ENCODE measurements at places on chromosomes 7 and 10. TPM values are rescaled to one million over a fixed set of nuclear protein-coding genes. Genes with fewer than 3 reads are reported as not detected.

Gene MAGI2
- total RNA-seq = 5.7 TPM

GRCh38 chr7:150842018-150842417, 10.3 kb upstream of the AOC1 start:
- no peaks in the 10 kb centered on the region for H3K4me1 ChIP-seq
- no peaks in the 10 kb centered on the region for H3K36me3 ChIP-seq
- H3K27me3 ChIP-seq = peaks cover 3% of the 10 kb centered on the region
- H3K4me3 ChIP-seq = no peak overlapping the region

DNA sequence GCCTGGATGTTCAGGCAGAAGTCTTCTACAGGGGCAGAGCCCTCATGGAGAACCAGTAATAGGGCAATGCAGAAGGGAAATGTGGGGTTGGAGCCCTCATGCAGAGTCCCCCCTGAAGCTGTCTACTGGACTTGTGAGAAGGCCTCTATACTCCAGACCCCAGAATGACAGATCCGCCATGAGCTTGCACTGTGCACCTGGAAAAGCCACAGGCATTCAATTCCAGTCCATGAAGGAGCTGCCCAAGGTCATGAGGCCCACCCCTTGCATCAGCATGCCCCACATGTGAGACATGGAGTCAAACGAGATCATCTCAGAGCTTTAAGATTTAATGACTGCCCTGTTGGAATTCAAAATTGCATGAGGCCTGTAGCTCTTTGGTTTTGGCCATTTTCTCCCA, 4.9 kb upstream of the ZNF679 start:
- no peaks in the 10 kb centered on the region for H3K4me1 ChIP-seq
- H3K27me3 ChIP-seq = no peaks in the 10 kb centered on the region
- DNase-seq = no peak
- H3K27ac ChIP-seq = no peak overlapping the region
- H3K4me3 ChIP-seq = no peak overlapping the region
- no peaks in the 10 kb centered on the region for H3K36me3 ChIP-seq

Gene PON1
- 3.0 TPM for total RNA-seq

DNA sequence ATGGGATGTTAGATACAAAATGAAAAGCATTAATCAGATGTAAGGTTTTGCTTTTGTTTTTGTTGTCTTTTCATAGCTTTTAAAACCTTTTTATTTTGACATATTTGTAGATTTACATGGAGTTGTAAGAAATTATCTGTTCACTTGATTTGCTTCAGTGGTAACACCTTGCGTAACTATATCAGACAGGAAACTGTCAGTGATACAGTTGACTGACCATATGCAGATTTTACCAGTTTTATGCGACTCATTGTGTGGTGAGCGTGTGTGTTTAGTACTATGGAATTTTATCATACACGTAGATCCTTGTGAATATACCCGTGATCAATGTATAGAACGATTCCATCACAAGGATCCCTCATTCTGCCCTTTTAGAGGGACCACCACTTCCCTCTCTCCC, 701.4 kb downstream of the SUGCT start:
- no peaks in the 10 kb centered on the region for H3K36me3 ChIP-seq
- H3K4me3 ChIP-seq = no peak overlapping the region
- no peak for DNase-seq
- no peak overlapping the region for H3K27ac ChIP-seq
- H3K4me1 ChIP-seq = peaks cover 11% of the 10 kb centered on the region
- no peaks in the 10 kb centered on the region for H3K27me3 ChIP-seq

- H3K4me3 ChIP-seq = peak within 1 kb of the TSS; percentile 91
- H3K36me3 ChIP-seq = no peaks in the 10 kb centered on the region
- peaks cover 36% of the 10 kb centered on the region for H3K27me3 ChIP-seq
- DNase-seq = no peak
- peak within 1 kb of the TSS; percentile 83 for H3K27ac ChIP-seq
Measured at GRCh38 chr7:22356701-22357310, at the start of gene RAPGEF5. RAPGEF5 (minus strand) TSS chr7:22357154; CDS start chr7:22357060, 94 bp downstream.

Gene AGR3
- 5.2 TPM for total RNA-seq

- H3K4me3 ChIP-seq = no peak overlapping the region
- no peaks in the 10 kb centered on the region for H3K36me3 ChIP-seq
- H3K27me3 ChIP-seq = peaks cover 82% of the 10 kb centered on the region
Measured at GRCh38 chr7:117319181-117319580, 3.7 kb downstream of the WNT2 start.

GRCh38 chr10:132807621-132808049, 21.7 kb upstream of the NKX6-2 start:
- H3K27ac ChIP-seq = no peak overlapping the region
- H3K27me3 ChIP-seq = peaks cover 3% of the 10 kb centered on the region
- DNase-seq = no peak
- H3K36me3 ChIP-seq = no peaks in the 10 kb centered on the region

DNA sequence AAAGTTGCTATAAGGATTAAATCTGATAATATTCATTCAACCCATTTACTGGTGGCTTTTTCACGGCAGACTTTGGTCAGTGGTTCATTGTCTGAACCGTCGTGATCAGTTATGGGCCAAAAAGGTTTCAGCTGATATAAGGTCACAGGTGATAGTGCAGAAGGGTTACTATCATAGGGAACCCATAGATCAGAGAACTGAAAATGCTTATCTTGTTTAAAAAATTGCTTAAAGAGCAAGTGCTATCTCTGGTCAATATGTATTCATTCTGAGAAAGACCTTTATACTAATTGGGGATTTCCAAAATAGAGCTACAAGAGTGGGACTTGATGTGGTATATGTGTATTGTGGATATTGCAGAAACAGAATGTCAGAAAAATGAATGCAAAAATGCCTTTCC, 147.8 kb upstream of the SEMA3E start:
- H3K27ac ChIP-seq = no peak overlapping the region
- DNase-seq = no peak
- peaks cover 14% of the 10 kb centered on the region for H3K4me1 ChIP-seq
- no peak overlapping the region for H3K4me3 ChIP-seq
- no peaks in the 10 kb centered on the region for H3K36me3 ChIP-seq
- peaks cover 7% of the 10 kb centered on the region for H3K27me3 ChIP-seq

Gene SLC26A3
- 4.7 TPM for total RNA-seq

- no peak overlapping the region for H3K4me3 ChIP-seq
- no peak overlapping the region for H3K27ac ChIP-seq
- no peak for DNase-seq
- no peaks in the 10 kb centered on the region for H3K36me3 ChIP-seq
- peaks cover 41% of the 10 kb centered on the region for H3K4me1 ChIP-seq
Measured at GRCh38 chr10:88361494-88361893, 221.6 kb downstream of the RNLS start.

DNA sequence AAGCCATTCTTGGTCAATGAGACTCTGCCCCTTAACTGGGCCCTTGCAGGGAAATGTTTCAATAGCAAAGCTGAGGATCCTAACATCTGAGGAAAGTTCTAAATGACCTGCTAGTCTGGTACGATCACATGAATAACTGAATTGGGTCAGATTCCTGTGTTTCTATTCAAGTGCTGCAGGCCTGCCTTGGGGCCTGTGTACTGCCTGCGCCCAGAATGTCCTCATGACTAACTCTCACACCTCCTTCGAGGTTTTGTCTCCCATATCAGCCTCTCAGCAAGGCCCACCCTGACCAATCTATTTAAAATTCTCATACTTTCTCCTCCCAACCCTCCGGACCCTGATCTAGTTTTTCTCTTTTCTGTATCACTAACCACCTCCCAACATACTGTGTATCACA, 4.4 kb downstream of the JAZF1 start:
- H3K36me3 ChIP-seq = no peaks in the 10 kb centered on the region
- DNase-seq = no peak
- H3K27me3 ChIP-seq = peaks cover 14% of the 10 kb centered on the region
- H3K4me1 ChIP-seq = peaks cover 8% of the 10 kb centered on the region

DNA sequence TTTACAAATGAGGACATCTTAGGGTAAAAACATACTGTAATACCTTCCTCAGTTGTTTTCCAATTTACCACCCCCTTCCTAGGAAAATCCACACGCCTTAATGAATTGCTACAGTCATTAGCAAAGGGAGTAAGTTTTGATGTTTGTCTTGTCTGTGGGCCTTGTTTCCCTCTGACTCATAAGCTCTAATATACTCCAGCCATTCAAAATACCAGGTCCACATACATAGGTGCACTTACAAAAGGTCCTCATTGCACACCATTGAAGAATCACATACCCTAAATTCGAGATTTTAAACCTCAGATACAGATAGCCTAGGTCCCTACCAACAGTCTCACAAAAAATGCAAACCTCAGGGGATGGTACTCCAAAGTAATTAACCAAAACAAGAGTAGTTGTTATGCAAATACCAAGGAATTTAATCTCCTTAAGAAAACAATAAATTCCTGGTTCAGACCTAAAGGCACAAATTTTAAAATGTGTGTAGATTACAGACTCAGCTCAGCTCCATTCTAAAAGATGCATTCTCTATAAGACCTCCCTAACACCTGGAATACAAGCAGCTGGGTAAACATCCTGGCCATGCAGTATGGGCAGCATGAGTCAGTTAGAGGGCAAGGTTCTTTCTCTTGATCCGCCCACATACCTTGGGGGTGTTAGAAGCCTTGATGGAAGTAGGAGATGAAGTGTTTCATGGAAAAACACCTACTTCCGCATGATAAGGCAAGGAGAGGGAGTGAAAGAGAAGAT, 3.0 kb upstream of the LIPK start:
- no peak for DNase-seq
- no peaks in the 10 kb centered on the region for H3K27me3 ChIP-seq
- peak overlapping the region; percentile 15 for H3K27ac ChIP-seq
- H3K4me3 ChIP-seq = no peak overlapping the region

DNA sequence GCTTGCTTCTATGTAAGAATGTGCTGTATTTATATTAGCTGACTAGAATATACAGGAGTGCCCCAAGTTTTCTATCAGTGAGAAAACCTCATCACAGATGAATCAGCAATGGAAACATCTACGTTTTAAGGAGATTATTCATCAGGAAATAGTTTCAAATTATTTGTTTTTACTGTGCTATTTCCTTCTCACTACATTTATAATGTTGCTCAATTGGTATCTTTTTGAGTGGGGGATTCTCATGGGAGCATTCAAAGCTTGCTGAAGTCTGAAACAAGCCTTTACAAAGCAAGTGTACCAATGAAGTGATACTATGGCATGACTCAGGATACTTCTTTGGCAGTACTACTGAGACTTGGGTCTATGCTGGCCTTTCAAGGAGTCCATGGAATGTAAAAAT, 191.1 kb upstream of the SLC26A5 start:
- no peak overlapping the region for H3K27ac ChIP-seq
- DNase-seq = no peak
- H3K27me3 ChIP-seq = no peaks in the 10 kb centered on the region

Gene ELN
- total RNA-seq = not detected

Gene MDFIC
- total RNA-seq = 20.2 TPM

DNA sequence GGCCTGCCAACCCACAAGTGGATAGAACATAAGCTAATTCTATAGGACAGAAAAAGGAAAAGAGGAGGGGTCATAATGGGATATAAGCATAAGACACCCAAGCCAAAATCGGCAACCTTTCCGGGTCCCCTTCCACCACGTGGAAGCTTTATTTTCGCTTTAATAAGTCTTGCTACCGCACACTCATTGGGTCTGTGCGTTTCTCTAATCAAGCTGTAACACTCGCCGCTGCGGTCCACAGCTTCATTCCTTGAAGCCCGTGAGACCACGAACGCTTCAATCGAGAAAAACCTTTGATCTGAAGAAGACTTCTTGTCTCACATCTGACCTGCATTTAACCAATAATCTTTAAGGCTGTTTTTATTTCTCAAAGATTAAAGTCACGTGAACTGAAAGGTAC, 35.8 kb upstream of the HECW1 start:
- H3K4me3 ChIP-seq = no peak overlapping the region
- peaks cover 9% of the 10 kb centered on the region for H3K27me3 ChIP-seq
- H3K27ac ChIP-seq = no peak overlapping the region
- H3K4me1 ChIP-seq = peaks cover 5% of the 10 kb centered on the region

DNA sequence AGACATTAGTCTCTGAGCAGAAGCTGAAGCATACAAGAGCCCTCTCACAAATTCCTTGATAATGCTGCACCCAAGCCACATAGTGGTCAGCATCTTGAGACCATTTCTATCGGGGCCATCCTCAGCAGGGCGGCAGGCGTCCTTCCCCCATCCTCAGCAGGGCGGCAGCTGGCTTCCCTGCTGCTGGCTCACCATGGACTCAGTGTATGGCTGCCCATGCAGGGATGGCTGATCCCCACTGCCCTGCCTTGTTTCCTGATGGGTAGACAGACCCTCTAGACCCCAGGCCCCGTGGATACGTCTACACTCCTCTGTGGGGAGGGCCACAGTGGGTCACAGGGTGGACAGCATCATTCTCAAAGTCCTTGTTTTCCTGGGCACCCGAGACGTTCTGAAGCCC, 406.8 kb downstream of the TCERG1L start:
- H3K27ac ChIP-seq = no peak overlapping the region
- no peaks in the 10 kb centered on the region for H3K4me1 ChIP-seq
- H3K36me3 ChIP-seq = no peaks in the 10 kb centered on the region
- peaks cover 14% of the 10 kb centered on the region for H3K27me3 ChIP-seq
- no peak for DNase-seq

Gene GTF2IRD2
- total RNA-seq = 18.6 TPM

GRCh38 chr10:9175200-9175599, 1120.7 kb downstream of the GATA3 start:
- H3K27ac ChIP-seq = no peak overlapping the region
- no peak overlapping the region for H3K4me3 ChIP-seq
- no peaks in the 10 kb centered on the region for H3K27me3 ChIP-seq
- no peak for DNase-seq
- H3K36me3 ChIP-seq = no peaks in the 10 kb centered on the region

GRCh38 chr7:66036788-66037187, 38.8 kb upstream of the ASL start:
- DNase-seq = no peak
- H3K36me3 ChIP-seq = no peaks in the 10 kb centered on the region
- H3K4me1 ChIP-seq = no peaks in the 10 kb centered on the region
- H3K4me3 ChIP-seq = no peak overlapping the region

DNA sequence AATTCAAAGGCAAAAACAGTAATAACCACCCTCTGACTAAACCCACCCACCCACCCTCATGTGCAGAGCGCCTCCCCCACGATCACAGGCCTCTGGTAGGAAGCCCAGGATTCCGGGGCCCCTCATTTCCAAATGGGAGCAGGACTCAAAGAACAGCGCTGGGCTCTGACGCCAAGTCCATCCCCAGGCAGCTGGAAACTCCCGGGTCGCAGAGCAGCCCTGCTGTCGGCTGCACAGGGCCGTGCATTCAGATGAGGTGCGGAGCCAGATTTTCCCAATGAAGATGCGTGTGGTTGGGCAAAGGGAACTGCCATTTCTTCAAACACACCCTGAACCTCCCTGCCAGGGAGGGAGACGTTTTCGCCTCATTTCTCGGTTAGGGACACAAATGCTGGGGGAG, 152.3 kb downstream of the MAD1L1 start:
- no peaks in the 10 kb centered on the region for H3K27me3 ChIP-seq
- H3K4me3 ChIP-seq = no peak overlapping the region
- peaks cover 7% of the 10 kb centered on the region for H3K36me3 ChIP-seq
- no peak overlapping the region for H3K27ac ChIP-seq
- H3K4me1 ChIP-seq = peaks cover 28% of the 10 kb centered on the region

DNA sequence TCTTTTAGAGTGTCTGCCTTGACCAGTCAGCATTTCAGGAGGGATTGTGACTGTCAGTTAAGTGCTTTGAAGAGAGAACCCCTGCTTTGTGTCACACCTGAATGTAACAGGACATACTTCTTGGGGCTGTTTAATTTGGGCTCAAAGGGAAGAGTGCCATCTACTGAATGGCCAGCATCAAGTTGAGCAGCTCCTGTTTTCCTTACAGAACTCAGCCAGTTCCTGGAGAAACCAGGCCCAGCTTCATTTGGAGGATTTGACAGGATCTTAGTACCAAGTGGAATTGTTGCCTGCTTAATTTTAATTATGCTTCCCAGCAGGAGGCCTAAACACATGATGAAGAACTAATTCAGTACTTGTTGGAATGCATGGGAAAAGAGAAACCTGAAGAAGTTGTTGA, 8.3 kb downstream of the ADD3 start:
- no peak overlapping the region for H3K4me3 ChIP-seq
- DNase-seq = no peak
- peaks cover 55% of the 10 kb centered on the region for H3K4me1 ChIP-seq
- peaks cover 11% of the 10 kb centered on the region for H3K36me3 ChIP-seq
- no peaks in the 10 kb centered on the region for H3K27me3 ChIP-seq
